ENCODE measurements at places on chromosomes 13 and 19.
A peak's percentile ranks its signal among the peaks of the same experiment; 100 is the strongest.

- DNase-seq = no peak
Observed at GRCh38 chr13:29901710-29902631, 51.6 kb upstream of the UBL3 start.

DNA sequence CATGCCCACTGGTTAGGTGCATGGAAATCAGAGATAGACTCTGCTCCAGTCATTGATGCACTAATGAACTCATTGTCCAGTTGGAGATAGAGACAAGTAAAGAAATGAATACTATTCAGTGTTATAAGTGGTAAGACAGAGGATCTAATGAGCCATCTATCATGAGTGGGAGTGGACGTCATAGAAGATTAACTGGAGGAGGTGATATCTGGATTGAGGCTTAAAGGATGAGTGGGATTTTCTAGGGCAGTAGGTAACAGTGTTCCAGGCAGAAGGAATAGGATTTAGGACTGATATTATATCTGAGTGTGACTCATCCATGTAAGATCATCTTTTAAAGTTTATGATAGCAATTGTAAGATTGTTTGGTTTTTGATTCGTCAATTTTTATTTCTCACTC lies 152.2 kb upstream of the CSNK1A1L start:
- no peak for DNase-seq

GRCh38 chr13:26568132-26568815 lies 10.8 kb downstream of the WASF3 start:
- no peak for DNase-seq

DNA sequence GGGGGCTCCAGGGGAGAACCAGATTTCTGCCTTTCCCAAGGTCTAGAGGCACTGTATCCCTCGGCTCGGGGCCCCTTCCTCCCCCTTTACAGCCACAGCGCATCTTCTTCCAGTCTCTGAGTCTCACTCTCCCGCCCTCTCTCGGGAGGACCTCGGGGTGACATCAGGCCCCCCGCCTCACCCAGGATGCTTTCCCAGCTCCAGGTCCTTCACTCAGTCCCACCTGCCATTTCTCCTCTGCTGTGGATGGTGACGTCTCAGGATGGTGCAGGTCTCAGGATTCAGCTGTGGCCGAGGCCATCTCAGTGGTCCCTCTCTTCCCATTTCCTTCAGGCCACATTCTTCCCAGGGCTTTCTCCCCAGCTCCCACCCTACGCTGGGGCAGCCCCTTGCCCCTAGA lies 13.6 kb upstream of the KDM4B start:
- DNase-seq = no peak

DNA sequence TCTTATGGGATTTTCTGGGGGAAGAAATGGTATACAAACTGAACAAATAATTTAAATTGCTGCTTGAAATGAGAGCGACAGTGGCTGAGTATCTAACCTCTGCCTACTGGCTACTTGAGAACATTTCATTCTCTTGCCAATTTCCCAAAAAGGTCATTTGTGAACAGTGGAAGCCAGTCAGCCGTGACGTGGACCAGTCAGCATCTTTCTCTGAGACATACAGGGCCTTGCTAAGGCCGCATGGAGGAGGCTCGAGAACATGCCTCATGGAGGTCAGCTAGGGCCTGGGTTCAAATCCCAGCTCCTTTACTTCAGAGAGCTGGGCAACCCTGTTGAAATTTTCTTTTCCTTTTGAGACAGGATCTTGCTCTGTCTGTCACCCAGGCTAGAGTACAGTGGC lies 20.3 kb downstream of the ZC3H4 start:
- DNase-seq = no peak

GRCh38 chr13:99176309-99177276 lies 24.1 kb upstream of the UBAC2 start:
- peak; percentile 77 for DNase-seq

DNA sequence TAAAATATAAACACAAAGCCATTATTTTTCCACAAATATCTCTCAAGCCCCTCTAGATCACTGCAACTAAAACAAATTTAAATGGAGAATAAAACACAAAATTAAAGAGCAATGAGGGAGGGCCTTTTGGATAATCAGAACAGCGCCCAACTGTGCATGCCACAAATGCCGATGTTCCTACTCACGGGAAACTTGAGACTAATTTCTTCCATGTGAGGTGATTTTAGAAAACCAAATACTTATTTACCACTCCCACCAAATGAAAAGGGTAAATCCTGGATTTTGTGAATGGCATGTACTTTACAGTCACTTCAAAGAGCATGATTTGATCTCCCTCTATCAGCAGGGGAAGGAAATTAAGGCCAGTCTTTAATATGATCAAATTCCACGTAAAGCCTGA lies 74.8 kb downstream of the SLC7A1 start:
- no peak for DNase-seq

- no peak for DNase-seq
Observed at GRCh38 chr13:24505756-24506155, 6.8 kb downstream of the PARP4 start.

GRCh38 chr13:113577881-113578435 lies 6.6 kb upstream of the TFDP1 start:
- no peak for DNase-seq

DNA sequence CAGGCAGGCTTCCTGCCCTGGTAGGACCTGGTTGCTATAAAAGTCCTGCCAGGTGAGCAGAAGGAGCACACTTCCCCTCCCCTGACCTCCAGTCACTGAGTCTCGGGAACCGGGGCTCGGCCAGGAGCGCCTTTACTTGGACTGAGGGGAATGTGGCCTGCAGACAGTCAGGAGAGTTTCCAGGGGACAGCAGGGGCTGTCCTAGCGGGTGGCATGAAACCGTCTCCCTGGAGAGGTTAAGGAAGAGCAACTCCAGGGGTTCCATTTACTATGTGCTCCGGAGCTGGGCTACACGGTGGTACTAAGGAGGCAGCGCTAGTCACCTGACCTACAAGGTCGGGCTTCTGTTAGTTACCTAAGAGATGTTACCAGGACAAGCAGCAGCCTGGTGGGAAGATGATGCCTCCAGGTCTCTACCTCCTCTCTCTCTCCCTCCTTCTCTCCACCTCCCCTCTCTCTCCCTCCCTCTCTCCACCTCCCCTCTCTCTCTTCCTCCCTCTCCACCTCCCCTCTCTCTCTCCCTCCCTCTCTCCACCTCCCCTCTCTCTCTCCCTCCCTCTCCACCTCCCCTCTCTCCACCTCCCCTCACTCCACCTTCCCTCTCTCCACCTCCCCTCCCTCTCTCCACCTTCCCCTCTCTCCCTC lies 4.1 kb upstream of the CNOT3 start:
- no peak for DNase-seq

DNA sequence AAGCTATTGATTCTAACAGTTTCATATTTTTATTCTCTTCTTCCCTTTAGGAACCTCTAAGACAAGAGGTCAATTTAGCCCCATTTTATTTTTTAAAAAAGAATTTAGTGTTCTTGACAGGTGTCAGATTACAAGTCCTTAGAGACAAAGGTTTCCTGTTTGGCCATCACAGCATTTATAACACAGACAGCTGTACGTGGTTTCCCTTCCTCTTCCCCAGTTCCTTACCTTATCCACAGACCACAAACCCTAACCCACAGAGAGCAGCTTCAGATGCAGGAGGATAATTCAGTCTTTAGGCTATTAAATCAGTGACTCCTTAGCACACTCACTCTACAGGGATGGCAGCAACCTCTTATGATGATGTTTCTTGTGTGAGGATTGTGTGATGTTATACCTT lies 1210.1 kb downstream of the DIAPH3 start:
- no peak for DNase-seq

GRCh38 chr13:29362849-29363604 lies 232.5 kb downstream of the SLC7A1 start:
- no peak for DNase-seq

DNA sequence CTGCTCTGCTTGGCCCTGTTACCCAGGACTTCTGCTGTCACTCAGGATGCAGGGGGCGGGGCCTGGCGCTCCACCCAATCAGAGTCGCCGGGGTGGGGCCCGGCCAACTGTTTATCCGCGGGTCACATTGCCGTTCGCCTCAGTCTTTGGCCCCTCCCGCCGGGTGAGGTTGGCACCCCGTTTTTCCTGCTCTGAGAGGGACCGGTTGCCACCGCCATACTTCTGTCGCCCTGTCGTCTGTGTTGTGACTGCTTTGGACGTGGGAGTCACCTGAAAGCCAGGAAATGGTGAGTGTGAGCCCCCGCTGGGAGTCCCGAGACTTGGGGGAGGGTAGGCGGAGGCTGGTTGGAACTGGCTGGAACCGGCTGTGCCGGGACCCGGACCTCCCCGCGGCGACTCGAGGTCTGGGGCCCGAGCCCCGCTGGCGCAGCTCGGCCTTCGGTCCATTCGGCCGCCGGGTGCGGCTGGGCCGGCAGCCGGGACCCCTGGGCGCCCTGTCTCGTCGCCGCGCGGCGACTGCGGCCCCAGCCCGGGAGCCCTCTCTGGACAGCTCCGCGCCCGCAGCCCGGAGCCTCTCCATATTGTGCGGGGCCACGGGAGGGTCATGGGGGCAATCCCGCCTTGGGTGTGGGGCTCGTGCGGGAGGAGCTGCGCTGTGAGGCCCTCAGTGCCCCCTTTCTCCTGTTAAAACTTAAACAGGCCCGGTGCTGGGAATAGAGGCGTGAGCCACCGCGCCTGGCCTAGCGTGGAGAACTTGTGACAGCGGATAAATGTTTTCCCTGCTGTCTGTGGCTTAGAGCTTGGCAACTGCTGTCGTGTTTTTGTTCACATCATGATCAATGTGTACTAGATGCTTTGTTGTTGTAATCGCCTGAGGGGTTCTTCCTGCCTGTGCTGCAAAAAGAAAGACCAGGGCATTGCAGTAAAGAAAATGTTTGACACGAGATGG lies at the start of gene ZNF844:
Gene ZNF844, plus strand, starts transcription at position 142 of the 949 bp plus-strand sequence. Its CDS starts 143 bp downstream, at position 285.
- peak; percentile 55 for DNase-seq

GRCh38 chr19:49502866-49503581 lies 6.8 kb downstream of the RPS11 start:
- peak; percentile 40 for DNase-seq

- no peak for DNase-seq
Observed at GRCh38 chr13:29227576-29227975, 367.9 kb downstream of the SLC7A1 start.

- no peak for DNase-seq
Observed at GRCh38 chr19:8614455-8614854, 3.9 kb upstream of the ADAMTS10 start.

GRCh38 chr13:46281779-46282178 lies 70.1 kb downstream of the LRRC63 start:
- no peak for DNase-seq

- DNase-seq = no peak
Observed at GRCh38 chr13:76825430-76825829, 60.8 kb downstream of the KCTD12 start.

DNA sequence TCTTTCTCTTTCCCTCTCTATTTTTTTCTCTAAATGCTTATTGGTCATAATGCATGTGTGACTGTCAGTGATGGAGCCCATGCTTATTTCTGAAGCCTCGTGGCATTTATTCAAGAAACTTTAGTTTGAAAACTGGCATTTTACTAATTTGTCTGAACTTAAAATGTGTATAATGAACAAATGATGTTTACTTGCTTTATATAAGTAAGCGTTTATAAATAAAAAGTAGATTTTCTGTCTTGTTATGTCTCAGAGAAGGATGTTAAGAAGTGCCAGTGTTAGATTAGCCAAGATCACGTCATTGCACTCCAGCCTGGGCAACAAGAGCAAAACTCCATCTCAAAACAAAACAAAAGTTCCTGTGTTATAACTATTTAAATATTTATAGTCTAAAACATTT lies 1568.1 kb downstream of the EFNB2 start:
- no peak for DNase-seq

GRCh38 chr19:19445911-19446361 lies 40.5 kb downstream of the GATAD2A start:
- no peak for DNase-seq

- DNase-seq = no peak
Observed at GRCh38 chr13:24741791-24742190, 22.2 kb upstream of the RNF17 start.

GRCh38 chr13:20197361-20197834 lies 4.7 kb upstream of the GJB2 start:
- DNase-seq = no peak

DNA sequence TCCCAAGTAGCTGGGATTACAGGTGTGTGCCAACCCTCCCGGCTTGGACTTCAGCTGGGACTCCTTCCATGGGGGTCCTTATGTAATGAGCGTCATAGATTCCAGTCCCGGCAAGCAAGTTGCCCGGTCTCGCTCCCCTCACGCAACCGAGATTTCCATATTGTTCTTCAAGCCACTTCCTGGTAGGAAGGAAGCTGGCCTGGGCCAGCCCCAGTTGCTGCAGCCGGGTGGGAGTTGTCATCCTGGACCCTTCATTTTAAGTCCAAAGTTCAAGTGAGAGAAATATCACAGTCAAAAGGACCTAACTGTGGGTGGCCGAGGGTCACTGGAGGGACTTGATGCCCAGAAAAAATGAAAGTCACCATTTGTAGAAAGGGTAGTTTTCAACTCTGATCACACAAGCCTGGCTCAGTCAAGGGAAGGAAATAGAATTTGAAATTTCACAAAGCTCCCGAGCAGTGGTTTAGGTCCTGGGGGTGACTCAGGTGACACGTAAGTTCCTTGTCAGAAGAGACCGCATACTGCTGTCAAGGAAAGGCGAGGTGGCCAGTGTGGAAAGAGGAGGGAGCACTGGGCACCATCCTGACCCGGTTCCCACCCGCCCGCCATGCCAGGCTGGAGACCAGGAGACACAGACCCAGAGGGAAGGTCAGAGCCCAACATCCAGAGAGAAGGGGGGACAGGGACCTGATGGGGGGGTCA lies 5.3 kb downstream of the FGF21 start:
- DNase-seq = no peak

DNA sequence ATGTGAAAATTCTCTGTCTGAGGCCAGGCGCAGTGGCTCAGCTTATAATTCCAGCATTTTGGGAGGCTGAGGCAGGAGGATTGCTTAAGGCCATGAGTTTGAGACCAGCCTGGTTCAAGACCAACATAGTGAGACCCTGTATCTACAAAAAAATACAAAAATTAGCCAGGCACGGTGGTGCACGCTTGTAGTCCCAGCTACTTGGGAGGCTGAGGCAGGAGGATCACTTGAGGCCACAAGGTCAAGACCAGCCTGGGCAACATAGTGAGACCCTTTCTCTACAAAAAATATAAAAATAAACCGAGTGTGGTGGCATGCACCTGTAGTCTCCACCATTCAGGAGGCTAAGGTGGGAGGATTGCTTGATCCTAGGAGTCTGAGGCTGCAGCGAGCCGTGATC lies 2.2 kb upstream of the FCGBP start:
- DNase-seq = no peak

DNA sequence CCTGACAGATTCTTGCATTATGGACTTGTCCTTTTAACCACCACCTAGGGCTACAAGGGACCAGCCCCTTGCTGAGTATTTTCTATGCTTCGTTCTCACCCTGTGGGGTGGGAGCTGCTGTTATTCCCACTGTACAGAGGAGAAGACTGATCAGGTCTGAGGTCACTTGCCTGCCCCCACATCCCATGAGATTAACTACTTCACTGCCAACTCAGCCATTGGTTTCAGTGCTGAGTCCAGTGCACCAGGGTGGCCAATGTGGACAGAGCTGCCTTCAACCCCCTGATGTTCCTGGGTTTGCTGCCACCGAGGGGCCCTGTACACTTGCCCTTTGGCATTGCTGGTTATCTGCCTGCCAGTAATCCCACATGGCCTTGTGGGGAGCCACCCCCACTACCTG lies 6.9 kb downstream of the PRKACA start:
- DNase-seq = no peak

GRCh38 chr13:113608967-113609533 lies 24.5 kb downstream of the TFDP1 start:
- DNase-seq = no peak

- DNase-seq = no peak
Observed at GRCh38 chr19:17073869-17074633, 1.2 kb downstream of the HAUS8 start.

GRCh38 chr19:49595819-49596404 lies 4.9 kb downstream of the PRR12 start:
- no peak for DNase-seq

GRCh38 chr13:51832471-51833152 lies 12.4 kb downstream of the TMEM272 start:
- DNase-seq = peak; percentile 43

Data from activated CD4-positive, alpha-beta T cell treated with anti-CD3 and anti-CD28 coated beads, Interleukin-2, amount 50 U/mL, for 4 hours (primary cell).